ENCODE measurements at places on chromosomes 3 and 15. TPM values are rescaled to one million over a fixed set of nuclear protein-coding genes. Genes with fewer than 3 reads are reported as not detected.

The APOD gene
- total RNA-seq: 9.6 TPM

The PLA2G4F gene
- 1.1 TPM for total RNA-seq

The PPM1L gene
- 13.1 TPM for total RNA-seq

The NR2E3 gene
- not detected for total RNA-seq

The NRROS gene
- 0.33 TPM for total RNA-seq

The ZNF717 gene
- total RNA-seq: 1.8 TPM

The ALDH1A2 gene
- 5.3 TPM for total RNA-seq

The LSG1 gene
- total RNA-seq: 36.0 TPM

The SNX22 gene
- 7.7 TPM for total RNA-seq

The LRRC3B gene
- 5.9 TPM for total RNA-seq

The LDHAL6B gene
- not detected for total RNA-seq

The OR5H1 gene
- total RNA-seq: not detected

The PARP15 gene
- 0.32 TPM for total RNA-seq

The SENP8 gene
- total RNA-seq: 2.0 TPM

The GOLGA6L4 gene
- total RNA-seq: 2.8 TPM

The GRK7 gene
- 0.07 TPM for total RNA-seq
